ENCODE measurements at places on chromosomes 2 and 18.

DNA sequence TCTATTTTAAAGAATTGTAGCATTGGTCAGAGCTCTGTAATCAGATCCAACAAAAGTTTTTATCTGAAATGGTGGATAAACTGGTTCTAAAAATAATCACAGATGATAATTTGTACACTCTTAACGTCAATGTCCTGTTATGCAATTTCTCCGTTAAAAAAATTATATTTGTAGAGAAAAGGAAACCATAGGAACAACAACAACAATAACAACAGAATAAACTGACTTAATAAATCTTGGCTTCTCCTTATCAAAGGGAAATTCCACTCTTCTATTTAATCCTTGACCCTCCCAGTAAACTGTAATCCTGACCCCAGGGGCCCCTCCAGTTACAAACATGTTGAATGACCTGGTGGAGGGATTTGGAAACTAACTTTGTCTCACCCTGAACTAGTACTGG lies 78.6 kb upstream of the ZFP36L2 start:
- no peak for DNase-seq

DNA sequence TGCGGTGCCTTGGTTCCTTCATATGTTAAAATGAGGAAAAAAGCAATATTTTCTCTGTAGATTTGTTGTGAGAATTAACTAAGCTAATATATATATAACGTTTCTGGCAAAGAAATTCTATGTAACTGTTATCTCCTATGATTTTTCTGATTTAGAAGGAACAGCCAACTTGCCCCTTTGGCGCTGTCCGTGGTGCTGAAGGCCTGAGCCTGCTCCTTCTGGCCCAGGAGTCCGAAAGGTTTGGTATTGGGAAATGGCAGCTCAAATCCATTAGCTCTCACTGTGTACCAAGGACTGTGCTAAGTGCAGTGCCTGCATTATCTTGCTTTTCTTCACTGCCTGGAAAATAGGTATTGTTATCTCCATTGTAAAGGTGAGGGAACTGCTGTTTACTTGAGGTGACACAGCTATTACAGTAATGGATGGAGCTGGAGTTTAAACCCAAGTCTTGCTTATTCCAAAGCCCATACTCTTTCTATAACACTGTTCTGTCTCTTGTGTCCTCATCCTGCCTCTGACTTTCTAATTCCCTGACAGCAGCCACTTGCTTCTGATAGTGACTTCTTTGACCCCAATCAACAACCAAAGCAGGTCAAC lies 52.2 kb downstream of the C1QL2 start:
- no peak for DNase-seq

GRCh38 chr2:193349642-193350041 lies 1154.9 kb upstream of the TMEFF2 start:
- no peak for DNase-seq

DNA sequence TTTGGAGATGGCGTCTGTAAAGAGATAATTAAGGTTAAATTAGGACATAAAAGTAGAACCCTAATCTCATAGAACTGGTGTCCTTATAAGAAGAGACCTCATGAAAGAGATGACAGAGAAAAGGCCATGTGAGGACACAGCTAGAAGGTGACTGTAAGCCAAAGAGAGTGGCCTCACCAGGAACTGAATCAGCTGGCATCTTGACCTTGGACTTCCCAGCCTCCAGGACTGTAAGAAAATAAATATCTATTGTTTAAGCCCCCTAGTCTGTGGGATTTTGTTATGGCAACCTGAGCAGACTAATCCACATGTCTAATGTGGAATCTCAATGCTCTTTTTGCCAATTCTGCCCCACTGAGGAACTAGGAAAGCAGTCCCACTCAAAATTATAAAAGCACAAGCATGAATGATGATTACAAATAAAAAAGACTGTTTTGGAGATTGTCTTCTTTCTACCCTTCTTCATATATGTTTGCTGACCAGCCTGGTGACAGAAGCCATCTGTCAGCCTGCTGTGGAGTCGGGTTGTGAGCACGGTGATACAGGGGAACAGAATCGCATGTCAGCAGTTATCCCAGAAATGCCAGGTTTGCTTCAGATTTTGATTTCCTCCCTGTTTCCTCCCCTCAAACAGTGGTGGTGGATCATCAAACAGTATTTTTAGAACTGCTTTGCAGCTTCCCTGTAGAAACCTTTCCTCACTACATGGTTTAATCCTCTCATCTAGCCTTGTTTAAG lies 54.2 kb downstream of the INPP4A start:
- DNase-seq, result no peak

DNA sequence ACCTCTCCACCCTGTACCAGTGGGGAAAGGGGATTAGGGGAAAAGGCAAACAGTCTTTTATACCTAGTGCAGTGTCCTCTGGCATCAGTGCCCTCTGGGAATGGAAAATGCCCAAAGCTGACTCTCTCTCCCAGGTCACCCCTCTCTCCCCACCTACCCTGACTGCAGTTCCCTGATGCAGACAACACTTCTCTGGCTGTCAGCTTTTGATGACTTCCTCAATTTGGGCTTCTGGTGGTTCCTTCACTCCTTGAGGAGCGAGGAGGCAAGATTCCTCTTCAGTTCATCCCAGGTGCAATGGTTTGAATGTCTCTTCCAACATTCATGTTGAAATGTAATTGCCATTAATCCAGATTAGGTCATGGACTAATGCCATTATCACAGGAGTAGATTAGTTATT lies 19.7 kb upstream of the PPM1B start:
- no peak for DNase-seq

DNA sequence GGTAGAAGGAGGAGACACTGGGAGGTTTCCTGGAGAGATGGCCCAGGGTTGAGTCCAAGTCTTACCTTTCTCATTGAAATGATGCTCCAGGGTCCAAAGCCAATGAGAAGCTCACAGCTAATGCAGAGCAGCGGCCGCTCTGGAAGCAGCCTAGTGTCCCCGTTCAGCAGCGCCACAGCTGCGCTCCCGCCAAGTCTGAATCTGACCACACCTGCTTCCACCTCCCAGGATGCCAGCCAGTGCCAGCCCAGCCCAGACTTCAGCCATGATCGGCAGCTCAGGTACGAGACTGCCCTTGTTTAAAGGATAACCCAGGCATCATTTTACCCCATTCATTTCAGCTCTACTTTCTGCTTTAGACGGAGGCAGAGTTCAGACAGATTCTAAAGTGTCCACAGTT lies 11.9 kb upstream of the RPL31 start:
- no peak for DNase-seq

DNA sequence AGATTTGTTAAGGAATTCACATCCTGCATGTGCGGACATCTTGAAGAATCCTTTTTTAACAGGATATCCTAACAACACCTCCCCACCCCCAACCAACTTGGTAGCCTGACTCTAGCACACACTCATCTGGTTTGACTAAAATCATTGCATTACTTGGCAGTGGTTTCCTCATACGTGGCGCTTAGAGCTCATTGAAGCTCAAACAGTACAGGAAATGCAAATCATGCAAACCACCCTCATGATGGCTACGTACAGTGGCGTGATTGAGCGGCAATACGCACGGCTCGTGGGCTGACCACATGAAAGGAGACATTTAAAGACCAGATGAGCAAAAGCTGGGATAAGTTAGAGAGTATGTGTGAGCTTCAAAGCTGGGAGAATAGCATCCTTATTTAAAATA lies 336.2 kb downstream of the ZEB2 start:
- no peak for DNase-seq

GRCh38 chr2:147641651-147642050 lies 203.2 kb upstream of the ACVR2A start:
- DNase-seq, result no peak

DNA sequence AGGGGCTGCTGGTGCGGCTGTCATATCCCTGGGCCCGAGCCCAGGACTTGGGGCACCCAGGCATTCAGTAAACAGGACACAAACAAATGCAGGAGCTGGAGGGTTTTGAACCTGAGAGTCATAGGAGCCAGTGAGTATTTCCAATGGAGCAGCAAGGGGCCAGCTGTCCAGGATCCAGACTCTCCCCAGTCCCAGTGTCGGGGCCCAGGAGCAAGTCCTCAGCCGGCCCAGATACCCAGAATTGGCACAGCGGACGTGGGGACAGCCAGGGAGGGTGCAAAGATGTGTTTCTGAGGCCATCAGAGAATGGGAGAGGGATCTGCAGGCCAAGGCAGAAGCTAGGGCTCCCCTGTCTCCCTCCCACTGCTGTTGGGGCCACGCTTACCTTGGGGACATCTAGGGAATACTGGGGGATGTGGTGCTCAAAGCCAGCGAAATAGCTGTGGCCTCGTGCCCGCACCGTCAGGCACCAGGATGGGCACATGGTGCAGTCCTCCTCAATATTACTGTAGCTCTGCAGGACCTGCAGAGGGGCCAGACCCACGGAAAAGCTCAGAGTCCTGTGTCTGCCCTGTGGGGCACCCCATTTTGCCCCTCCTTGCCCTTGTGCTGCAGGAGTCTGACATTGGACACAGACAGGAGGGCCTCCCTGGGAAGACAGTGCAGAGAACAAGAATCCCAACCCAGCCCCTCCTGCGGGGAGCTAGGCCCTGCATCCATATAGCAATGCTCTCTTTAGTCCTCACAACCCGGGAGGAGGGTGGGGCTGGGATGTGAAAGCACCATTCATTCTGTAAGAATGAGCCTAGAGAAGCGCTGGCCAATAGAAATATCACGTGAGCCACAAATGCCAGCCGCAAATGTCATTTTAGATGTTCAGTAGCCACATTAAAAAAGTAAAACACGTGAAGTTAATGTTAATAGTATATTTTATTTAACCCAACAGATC lies 15.4 kb downstream of the CFAP65 start:
- DNase-seq, result no peak

DNA sequence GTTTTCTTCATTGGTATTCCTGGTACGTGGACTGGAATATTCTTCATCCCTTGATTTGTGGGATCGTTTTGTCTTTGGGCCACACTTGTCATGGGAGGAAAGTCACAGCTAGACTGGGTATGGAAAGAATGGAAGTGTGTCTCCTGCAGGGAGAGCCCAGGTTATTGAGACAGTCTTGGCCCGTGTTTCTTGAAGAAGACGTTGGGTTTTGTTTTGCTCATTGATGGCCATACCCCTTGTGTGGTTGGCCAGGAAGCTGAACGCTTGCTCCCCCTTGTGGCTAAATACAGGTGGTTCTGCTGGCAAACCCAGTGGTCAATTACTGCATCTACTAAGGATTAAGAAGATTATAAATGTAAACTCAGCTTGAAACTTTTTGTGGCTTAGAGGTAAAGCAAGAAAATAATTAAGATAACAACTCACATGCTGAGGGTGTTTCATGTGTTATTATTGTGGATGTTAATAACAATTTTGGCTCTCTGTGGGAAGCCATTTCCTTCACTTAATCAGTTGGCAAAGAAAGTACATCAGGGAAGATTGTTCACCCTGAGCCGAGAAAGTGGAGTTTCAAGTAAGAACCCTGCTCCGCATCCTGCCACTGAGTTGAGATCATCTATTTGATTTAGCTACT lies 91.8 kb downstream of the NEDD4L start:
- peak; percentile 2 for DNase-seq

- DNase-seq, result no peak
Observed at GRCh38 chr18:75450906-75451305, 23.4 kb upstream of the SMIM21 start.

GRCh38 chr18:54916507-54916906 lies 42.8 kb downstream of the CCDC68 start:
- DNase-seq, result no peak

DNA sequence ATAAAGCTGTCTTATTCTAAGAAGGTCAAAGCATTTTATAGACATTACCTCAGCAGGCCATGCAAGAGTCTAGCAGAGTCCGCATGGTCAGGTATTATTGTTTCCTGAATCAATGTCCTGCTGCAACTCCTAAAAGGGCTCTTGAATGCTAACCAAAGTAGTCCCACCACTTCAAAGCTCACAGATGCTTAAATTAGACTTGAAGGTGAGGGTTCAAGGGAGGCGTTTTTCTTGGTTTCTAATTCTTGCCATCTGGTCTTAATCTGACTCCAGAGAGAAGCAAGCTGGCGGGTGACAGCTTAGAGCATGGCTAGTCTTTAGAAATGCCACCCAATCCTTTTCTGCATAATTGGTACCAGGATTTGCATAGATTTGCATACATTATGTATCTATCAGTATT lies 226.3 kb downstream of the MREG start:
- DNase-seq, result no peak

DNA sequence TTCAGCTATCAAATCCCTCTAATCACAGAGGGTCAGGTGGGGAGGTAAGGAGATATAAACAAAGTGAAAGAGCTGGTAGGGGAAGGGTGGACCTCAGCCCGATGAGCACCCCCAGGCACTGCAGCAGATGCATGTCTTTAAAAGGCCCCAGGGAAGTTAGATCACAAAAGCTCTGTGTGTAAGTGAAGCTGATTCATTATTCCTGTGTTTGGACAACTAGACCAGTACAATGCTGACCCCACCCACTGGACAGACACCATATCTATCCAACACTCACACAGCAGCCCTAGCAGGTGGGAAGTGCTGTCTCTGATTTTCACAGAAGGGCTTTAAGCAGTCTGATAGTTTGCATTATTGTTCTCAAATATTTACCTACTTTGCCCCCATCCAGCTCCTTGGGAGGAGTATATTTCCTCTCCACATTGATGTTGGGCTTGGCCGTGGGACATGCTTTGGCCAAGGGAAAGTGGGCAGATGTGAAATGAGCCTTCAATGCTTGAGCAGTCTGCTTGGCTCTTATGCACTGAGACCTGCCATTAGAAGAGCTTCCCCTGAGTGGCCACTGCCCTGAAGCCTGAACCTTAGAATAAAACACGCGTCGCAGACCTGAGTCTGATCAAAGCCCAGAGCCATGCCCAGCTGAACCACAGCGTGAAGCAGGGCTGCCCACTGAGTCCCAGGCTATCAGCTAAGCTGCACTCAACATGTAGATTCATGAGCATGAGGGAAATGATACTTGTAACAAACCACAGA lies 111.4 kb downstream of the COPS8 start:
- DNase-seq, result no peak

DNA sequence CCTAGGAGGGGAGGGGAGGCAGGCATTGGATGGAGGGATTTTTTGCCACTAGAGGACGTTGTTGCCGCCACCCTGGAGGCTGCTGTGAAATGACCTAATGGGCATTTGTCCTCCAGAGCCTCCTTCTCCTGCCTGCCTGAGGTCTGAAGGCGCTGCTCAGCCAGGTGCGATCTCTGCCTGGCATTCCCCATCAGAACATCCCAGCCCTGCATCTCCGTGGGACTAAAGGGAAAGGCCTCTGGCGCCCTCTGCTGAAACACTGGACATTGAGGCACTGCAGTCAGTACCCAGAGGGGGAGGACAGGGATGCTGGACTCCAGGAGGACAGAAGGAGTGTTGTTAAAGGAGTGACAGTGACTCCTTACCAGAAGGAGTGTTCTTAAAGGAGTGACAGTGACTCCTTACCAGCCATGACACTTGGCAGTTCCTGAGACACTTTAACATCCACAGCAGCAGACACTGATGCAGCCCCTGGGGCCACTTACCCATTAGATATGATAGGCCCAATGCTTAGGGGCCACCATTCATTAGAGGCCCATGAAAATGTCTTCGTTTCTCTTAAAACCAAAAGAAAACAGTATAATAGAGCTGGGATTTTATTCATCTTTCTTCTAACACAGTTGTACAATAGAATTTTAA lies 17.0 kb downstream of the THNSL2 start:
- DNase-seq, result no peak
